ENCODE measurements at places on chromosomes 6 and 20. TPM values are rescaled to one million over a fixed set of nuclear protein-coding genes. Genes with fewer than 3 reads are reported as not detected.

DNA sequence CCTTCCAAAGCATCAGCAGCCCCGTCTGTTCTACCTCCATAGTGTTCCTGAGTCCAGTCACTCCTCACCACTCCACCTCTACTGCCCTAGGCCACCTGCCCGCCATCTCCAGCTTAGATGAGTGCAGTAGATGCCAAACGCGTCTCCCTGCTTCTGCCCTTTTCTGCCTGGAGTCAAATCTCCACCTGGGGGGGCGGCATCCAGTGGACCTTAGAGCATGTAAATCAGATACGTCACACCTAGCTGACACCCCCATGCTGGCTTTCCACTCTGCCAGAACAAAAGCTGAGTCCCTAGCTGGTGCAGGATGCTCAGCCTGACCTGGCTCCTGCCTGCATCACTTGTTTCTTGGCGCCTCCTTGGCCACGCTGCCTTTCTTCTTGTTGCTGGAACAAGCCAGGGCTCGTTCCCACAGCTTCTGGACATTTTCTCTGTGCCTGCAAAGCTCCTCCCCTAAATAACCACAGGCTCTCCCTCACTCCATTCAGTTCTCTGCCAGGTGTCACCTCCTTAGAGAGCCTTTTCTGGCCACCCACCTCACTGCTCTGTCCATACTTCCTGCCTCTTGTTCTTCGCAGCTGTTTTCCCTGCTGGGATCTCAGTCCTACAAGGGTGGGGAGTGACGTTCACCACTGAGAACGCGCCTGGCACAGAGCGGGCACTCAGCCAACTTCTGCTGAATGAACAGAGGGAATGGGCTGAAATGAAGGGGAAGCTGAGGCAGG lies 5.8 kb downstream of the DDR1 start:
- H3K27me3 ChIP-seq, result no peaks in the 10 kb centered on the region
- no peak overlapping the region for H3K27ac ChIP-seq
- no peak overlapping the region for H3K4me3 ChIP-seq
- H3K4me1 ChIP-seq, result peaks cover 20% of the 10 kb centered on the region

GRCh38 chr6:84103029-84103428 lies 69.5 kb downstream of the MRAP2 start:
- peaks cover 2% of the 10 kb centered on the region for H3K4me1 ChIP-seq
- DNase-seq, result peak; percentile 44
- H3K27me3 ChIP-seq, result no peaks in the 10 kb centered on the region
- H3K36me3 ChIP-seq, result no peaks in the 10 kb centered on the region
- H3K27ac ChIP-seq, result no peak overlapping the region

The WFDC13 gene
- not detected for polyA plus RNA-seq

- no peak for DNase-seq
- H3K4me3 ChIP-seq, result no peak overlapping the region
- peaks cover 43% of the 10 kb centered on the region for H3K4me1 ChIP-seq
- H3K27ac ChIP-seq, result peak overlapping the region; percentile 50
- H3K36me3 ChIP-seq, result no peaks in the 10 kb centered on the region
- peaks cover 26% of the 10 kb centered on the region for H3K27me3 ChIP-seq
Measured at GRCh38 chr20:44765701-44766347, 20.2 kb downstream of the KCNK15 start.

DNA sequence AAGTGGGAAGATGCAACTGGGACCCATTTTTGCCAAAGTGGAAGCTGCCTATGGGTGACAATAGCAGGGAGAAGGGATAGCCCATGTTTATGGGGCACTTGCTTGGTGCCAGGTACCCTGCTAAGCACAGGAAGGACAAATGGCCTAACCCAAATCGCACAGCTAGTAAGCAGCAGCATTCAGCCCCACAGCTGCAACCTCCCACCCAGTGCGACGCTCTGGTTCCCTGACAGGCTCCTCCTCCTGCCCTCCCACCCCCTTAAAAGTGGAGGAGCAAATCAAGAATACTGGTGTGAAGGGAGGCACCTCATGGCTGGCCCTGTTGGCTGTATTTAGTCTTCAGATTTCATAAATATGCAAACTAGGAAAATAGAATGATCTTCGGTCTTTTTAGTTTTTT lies 76.2 kb downstream of the RIN2 start:
- H3K4me3 ChIP-seq, result no peak overlapping the region
- no peak overlapping the region for H3K27ac ChIP-seq
- H3K27me3 ChIP-seq, result no peaks in the 10 kb centered on the region
- DNase-seq, result no peak
- peaks cover 19% of the 10 kb centered on the region for H3K4me1 ChIP-seq

The OR2J2 gene
- polyA plus RNA-seq, result not detected

DNA sequence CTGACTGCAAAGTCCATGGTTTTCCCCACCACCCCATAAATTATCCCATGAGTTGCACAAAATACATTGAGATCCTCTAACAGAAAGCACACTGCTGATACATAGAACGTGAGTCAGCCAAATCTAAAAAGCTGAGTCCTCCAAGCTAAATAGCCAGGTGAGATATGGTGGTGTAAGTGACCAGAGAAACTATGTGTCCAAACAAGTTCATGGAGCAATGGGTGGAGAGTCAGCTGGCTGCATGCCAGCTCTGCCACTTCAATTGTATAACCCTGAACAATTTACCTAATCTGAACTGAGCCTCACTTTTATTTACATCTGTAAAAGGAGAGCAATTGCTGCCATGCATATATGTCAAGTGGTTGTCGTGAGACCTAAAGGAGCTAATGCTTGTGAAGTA lies 9.7 kb downstream of the SNAP25 start:
- H3K36me3 ChIP-seq, result no peaks in the 10 kb centered on the region
- H3K27me3 ChIP-seq, result no peaks in the 10 kb centered on the region
- no peak overlapping the region for H3K4me3 ChIP-seq
- no peak for DNase-seq
- H3K27ac ChIP-seq, result no peak overlapping the region

The HMGCLL1 gene
- polyA plus RNA-seq, result 0.05 TPM

DNA sequence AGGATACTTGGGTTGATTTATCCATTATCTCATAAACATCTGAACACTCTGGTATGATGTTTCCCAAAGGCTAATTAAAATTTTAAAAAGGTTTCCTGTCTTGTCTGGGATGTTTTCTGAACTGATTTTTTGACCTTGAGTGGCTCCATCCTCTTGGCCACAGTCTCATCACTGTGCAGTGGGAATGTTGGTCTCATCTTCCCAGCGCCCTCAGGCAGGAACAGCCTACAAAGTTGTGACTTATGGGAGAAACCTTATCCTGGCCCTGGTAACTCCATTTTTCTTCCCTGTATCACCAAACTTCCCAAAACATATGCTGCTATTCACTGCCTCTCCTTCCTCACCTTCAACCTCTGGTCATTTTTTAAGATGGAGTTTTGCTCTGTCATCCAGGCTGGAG lies 6.8 kb upstream of the BPIFA3 start:
- H3K36me3 ChIP-seq, result no peaks in the 10 kb centered on the region
- no peak overlapping the region for H3K27ac ChIP-seq
- H3K4me3 ChIP-seq, result no peak overlapping the region
- H3K4me1 ChIP-seq, result no peaks in the 10 kb centered on the region
- DNase-seq, result no peak

DNA sequence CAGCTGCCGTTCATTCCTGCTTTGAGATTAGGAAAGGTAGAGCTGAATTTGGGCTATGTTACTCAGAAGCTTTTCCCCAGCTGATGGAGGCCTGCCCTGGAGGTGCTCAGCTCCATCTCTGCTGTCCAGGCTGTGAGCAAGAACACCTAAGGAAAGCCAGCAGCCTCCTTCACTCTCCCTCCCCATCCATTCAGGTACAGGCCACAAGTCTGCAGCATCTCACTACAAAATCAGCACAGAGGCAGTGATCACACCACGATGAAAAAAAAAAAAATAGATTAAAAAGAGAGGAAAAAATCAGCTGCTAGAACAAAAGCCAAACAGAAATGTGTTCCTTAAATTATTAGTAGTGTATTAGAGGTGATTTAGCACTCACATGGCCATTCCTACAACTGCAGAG lies 515.0 kb downstream of the CDH26 start:
- H3K27me3 ChIP-seq, result no peaks in the 10 kb centered on the region
- no peak overlapping the region for H3K4me3 ChIP-seq
- H3K36me3 ChIP-seq, result no peaks in the 10 kb centered on the region
- H3K4me1 ChIP-seq, result no peaks in the 10 kb centered on the region
- no peak overlapping the region for H3K27ac ChIP-seq

The BPI gene
- not detected for polyA plus RNA-seq

DNA sequence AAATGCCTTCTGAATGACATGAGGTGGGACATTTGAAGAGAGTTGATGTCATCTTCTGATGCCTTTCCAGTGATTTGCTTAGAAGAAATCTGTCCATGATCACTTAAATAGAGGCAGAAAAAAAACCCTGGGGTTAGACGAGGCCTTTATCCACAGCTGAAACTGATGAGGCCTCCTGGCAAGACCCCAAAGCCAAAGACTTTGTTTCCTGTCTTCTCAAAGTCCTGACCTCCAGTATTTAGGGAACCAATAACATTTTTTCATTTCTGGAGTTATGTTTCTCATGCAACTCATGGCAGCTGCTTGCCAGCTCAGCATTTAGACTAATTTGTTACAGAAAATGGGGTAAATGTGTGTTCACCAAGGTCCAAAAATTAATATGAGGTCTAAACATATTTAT lies 248.0 kb upstream of the PRDM1 start:
- DNase-seq, result no peak
- H3K27ac ChIP-seq, result no peak overlapping the region
- no peaks in the 10 kb centered on the region for H3K27me3 ChIP-seq
- no peaks in the 10 kb centered on the region for H3K36me3 ChIP-seq
- no peak overlapping the region for H3K4me3 ChIP-seq

The PHIP gene
- polyA plus RNA-seq, result 1.7 TPM

The BPIFB2 gene
- not detected for polyA plus RNA-seq

DNA sequence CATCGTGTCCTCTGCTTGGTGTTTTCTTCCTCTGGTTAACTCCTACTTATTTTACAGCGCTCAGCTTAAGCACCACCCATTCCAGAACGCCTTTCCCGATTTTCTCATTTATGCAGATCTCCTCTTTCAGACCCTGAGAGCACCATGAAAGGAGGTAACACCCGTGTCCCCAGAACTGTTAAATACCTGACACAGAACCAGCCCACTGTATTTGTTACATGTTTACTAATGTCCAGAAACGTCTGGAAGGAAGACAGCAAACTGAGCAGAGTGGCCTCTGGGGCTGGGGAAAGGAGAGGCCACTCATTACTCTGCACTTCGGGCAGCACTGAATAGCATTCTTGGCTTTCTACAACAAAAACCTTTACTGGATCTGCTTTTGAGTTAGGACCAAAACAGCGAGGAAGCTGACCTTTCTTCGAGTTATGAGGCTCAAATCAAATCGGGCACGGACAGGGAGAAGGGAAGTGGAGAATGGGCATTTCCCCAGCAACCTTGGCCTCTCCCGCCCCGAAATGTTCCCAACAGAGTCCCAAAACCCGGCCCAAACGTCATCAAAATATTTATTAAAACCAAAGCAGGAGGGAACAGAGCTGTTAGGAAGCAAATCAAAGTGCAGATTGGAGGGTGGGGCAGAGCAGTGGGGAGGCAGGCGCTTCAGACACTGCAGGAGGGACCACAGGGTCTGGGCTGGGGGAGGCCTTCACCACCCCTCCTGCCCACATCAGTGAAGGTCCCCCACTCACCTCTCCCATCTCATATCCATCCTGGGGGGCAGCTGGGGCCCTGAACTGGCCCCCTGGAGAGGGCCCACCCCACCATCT lies 1.1 kb upstream of the NECAB3 start:
- no peaks in the 10 kb centered on the region for H3K36me3 ChIP-seq
- H3K27me3 ChIP-seq, result no peaks in the 10 kb centered on the region
- no peak overlapping the region for H3K27ac ChIP-seq
- DNase-seq, result no peak

DNA sequence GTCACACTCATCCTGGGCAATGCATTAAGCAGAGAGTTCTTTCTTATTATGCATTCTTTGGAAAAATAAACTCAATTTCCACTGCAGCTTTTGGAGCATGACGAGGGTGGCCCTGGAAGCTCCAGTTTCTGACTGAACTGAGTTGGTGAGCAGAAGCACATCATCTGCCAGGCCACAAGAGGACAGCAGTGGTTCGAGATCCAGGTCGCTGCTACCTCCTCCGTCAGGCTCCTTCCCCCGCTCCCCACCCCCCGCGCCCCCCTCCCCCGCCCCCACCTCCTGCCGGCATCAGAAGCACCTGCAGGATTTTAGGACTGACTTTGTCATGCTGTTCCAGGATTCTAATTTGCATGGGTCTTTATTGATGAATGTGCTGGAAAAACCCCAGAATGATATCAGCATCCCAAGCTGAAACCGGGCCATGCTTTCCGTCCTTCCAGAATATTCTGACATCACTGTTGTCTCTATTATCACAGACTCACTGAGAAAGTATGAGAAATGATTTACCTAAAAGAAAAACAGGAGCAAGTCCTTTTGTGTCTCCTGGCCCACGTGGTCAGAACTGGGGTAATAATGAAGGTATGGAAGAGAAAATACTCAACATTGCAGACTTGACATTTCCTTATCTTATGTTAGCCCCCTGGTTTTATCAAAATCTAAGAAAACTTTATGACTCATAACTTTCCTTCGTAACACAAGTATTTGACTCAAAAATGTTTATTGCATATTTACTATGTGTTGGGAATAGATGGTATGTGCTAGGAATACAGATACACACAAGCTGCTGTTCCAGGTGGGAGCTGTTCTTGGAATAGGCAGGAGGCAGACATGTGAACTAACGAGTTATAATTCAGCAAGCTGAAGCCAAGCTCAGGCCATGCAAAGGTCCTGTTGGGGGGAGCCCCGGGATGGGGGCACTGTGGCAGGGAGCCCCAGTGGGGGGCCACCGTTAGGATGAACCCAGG lies 220.2 kb upstream of the EXOC2 start:
- no peaks in the 10 kb centered on the region for H3K4me1 ChIP-seq
- no peak overlapping the region for H3K4me3 ChIP-seq
- H3K27me3 ChIP-seq, result no peaks in the 10 kb centered on the region

DNA sequence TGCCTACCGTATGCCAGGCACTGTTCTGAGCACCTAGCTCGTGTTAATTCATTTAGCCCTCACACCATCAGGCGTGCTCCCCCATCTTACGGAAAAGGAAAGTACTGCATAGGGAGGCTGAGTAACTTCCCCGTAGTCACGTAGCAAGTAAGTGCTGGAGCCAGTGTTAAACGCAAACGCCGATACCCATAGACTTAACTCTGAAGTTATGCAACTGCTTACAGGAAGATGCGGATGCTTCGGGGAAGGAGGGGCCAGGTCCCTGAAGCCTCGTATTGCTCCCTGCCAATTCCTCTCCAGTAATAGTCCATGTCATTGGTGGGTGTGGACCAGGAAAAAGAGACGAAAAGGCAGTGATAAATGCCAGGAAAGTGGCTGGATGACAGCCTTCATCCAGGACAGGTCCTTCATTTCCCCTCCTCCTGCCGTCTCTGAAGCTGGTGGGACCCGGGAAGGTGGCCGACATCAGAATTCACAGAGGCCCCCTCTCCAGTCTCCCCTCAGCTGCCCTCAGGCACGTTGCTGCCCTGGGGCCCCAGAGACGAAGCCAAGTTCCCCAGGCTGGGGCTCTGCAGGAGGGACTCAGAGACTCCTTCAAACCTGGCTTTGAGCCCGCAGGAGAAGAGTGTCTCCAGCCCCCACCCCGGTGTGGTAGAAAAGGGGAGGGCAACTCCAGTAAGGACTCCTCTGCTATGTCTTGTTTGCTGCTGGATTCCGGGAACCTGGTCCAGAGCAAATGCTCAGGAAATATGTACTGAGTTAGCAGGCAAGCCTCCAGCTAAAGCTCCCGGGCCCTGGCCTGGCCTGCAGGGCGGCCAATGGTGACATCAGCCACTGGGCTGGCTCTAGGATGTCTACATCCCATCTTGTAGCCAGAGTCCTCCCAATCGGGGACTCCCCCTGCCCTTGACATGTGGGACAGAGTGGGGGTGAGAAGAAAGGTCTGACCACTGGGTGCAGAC lies 37.8 kb downstream of the RAB44 start:
- no peaks in the 10 kb centered on the region for H3K36me3 ChIP-seq
- no peak for DNase-seq
- H3K27me3 ChIP-seq, result no peaks in the 10 kb centered on the region
- H3K4me1 ChIP-seq, result no peaks in the 10 kb centered on the region

The PCED1A gene
- polyA plus RNA-seq, result 65.2 TPM
